ENCODE measurements at places on chromosomes 4 and X.
A peak's percentile ranks its signal among the peaks of the same experiment; 100 is the strongest.

DNA sequence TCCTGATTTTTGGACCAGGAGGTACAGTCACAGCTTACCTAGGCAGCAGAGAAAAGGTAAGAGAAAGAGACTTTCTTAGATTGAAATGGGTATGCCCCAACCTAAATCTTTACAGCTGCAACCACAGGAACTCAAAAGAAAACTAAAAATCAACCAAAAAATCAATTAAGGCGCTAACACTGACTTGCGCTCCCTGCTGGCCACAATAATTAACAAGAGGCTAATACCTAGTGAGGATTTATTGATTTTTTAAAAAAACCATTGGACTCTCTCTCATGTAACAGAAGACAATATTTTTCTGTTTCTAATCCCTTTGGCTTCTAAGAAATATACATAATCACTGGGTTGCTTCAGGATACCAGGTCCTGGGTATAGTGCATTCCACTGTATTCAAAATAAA, 153.9 kb upstream of the TENM3 start:
- H3K4me3 ChIP-seq, result no peak overlapping the region
- no peaks in the 10 kb centered on the region for H3K4me1 ChIP-seq
- no peak for DNase-seq
- no peaks in the 10 kb centered on the region for H3K27me3 ChIP-seq

GRCh38 chr4:113996599-113997177, 17.2 kb upstream of the ARSJ start:
- H3K27me3 ChIP-seq, result no peaks in the 10 kb centered on the region
- DNase-seq, result no peak
- no peak overlapping the region for H3K4me3 ChIP-seq
- no peaks in the 10 kb centered on the region for H3K4me1 ChIP-seq
- no peak overlapping the region for H3K27ac ChIP-seq

- no peaks in the 10 kb centered on the region for H3K27me3 ChIP-seq
- H3K4me1 ChIP-seq, result no peaks in the 10 kb centered on the region
- H3K36me3 ChIP-seq, result peaks cover 4% of the 10 kb centered on the region
- no peak for DNase-seq
Measured at GRCh38 chr4:1231637-1232360, 17.1 kb downstream of the CTBP1 start.

DNA sequence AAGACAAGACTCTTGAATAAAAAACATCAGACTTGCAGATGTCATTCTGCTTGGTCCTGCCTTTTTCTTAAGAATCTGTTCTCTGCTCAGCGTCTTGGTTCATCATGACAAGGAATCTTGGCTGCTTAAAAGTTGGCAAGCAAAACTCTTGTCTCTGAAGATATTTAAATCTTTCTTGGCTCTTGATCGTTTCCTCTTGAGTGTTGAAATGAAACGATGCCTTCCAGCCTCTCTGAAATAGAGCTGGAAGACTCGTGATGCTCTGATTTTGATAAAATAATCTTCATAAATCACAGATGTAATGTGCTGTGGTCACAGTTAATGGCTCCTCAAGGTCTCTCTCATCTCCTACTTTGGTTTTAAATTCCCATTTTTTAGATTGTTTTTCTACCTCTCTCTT, 39.9 kb upstream of the TMEM192 start:
- no peaks in the 10 kb centered on the region for H3K36me3 ChIP-seq
- H3K4me1 ChIP-seq, result no peaks in the 10 kb centered on the region
- no peaks in the 10 kb centered on the region for H3K27me3 ChIP-seq
- DNase-seq, result no peak

DNA sequence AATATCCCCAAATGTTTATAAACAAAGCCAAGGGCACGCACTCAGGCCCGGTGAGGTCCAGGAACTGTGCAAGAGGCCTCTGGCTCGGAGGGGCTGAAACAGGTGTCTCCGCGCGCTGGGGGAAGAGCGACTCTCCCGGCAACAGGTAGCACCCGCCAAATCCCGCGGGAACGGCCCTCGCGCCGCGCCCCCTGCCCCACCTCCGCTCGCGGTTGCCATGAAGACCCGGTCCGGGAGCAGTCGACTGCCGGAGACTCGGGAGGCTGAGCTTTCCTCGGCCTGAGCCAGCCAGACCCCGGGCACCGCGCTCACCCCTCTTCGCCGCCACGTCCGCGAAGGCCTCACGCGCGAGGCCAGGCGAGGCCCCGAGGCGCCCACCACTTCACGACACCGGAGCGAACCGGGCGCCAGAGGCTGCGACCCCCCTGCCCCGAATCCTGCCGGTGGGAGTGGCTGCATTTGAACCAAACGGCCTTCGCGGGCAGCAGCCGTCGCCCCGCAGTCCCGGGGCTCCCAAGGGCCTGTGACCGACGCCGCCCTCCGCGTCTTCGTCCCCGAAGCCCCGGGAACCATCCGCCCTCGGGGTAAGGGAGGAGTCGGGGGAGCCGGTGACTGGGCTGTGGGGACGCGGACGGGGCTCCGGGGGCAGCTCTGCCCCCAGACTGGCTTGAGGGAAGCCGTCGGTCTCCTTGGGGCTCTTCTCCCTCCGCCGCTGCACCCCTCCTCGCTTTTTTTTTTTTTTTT, at the start of gene NSUN7:
NSUN7 (plus strand) TSS at position 239 of the 744 bp plus-strand sequence. CDS start 739 bp downstream, outside the sequence.
- H3K27me3 ChIP-seq, result no peaks in the 10 kb centered on the region
- peak within 1 kb of the TSS; percentile 93 for H3K27ac ChIP-seq
- peak within 1 kb of the TSS; percentile 94 for H3K4me3 ChIP-seq
- no peaks in the 10 kb centered on the region for H3K36me3 ChIP-seq
- H3K4me1 ChIP-seq, result peaks cover 6% of the 10 kb centered on the region

- no peaks in the 10 kb centered on the region for H3K27me3 ChIP-seq
- no peaks in the 10 kb centered on the region for H3K36me3 ChIP-seq
- H3K27ac ChIP-seq, result no peak overlapping the region
Measured at GRCh38 chr4:126776361-126776760, 856.4 kb upstream of the INTU start.

DNA sequence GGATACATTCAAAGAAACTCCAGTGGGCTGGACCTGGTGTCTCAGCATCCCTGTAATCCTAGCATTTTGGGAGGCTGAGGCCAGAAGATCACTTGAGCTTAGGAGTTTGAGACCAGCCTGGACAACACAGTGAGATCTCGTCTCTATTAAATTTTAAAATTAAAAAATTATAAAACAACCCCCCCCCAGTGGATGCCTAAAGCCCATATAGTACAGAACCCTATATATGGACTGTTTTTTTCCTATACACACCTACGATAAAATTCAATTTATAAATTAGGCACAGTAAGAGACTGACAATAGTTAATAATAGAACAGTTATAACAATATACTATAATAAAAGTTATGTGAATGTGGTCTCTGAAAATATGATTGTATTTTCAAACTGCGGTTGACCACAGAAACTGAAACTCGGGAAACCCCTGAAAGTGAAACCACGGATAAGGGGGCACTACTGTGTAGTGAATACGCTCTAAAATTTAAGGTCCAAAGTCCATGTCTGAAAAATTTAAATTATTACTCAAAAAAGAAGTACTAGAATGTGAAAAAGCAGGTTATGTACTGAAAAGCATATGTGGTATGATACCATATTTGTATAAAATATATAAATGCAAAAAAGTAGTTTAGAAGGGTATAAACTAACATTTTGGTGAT, 2.0 kb downstream of the SMIM14 start:
- no peak for DNase-seq
- no peaks in the 10 kb centered on the region for H3K36me3 ChIP-seq
- peak overlapping the region; percentile 94 for H3K4me3 ChIP-seq
- H3K27ac ChIP-seq, result peak overlapping the region; percentile 74

DNA sequence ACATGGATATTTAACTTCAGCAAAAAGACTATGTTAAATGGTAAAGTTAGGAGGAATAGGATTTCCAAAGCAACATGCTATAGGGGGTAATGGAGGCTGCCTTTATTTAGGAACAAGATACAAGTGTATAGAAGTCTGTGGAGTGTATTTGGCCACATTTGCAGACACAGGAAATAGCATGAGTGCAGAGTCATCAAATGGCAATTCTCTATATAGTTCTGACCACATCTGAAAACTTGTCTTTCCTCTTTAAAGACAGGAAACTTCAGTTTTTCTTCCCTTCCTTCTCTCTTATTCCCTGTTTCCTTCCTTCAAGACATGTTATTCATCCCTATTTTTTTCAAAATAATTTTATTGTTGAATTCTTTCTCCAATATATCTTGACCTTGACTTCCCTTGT, 119.3 kb upstream of the PITX2 start:
- no peak overlapping the region for H3K27ac ChIP-seq
- H3K27me3 ChIP-seq, result no peaks in the 10 kb centered on the region
- H3K4me1 ChIP-seq, result peaks cover 6% of the 10 kb centered on the region

All from Caco-2 (cell line).